ENCODE measurements at places on chromosomes 3 and 15.

DNA sequence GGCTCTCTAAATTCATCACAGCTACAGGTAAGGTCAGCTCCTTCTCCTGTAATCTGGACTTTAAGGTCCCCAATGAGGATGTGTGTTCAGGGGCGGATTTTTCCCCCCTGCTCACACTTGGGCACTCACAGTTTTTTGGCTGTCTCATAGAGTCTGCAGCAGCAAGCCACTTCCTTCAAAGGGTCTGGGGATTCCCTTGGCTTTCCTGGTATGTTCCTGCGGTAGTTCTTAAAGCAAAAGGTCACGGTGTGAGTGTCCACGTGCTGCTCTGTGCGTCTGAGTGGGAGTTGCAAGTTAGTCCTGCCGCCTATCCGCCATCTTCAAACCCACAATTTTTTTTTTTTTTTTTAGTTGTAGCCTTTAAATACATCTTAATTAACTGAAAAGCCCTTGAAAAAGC, 15.4 kb upstream of the CFAP20DC start:
- DNase-seq = no peak

DNA sequence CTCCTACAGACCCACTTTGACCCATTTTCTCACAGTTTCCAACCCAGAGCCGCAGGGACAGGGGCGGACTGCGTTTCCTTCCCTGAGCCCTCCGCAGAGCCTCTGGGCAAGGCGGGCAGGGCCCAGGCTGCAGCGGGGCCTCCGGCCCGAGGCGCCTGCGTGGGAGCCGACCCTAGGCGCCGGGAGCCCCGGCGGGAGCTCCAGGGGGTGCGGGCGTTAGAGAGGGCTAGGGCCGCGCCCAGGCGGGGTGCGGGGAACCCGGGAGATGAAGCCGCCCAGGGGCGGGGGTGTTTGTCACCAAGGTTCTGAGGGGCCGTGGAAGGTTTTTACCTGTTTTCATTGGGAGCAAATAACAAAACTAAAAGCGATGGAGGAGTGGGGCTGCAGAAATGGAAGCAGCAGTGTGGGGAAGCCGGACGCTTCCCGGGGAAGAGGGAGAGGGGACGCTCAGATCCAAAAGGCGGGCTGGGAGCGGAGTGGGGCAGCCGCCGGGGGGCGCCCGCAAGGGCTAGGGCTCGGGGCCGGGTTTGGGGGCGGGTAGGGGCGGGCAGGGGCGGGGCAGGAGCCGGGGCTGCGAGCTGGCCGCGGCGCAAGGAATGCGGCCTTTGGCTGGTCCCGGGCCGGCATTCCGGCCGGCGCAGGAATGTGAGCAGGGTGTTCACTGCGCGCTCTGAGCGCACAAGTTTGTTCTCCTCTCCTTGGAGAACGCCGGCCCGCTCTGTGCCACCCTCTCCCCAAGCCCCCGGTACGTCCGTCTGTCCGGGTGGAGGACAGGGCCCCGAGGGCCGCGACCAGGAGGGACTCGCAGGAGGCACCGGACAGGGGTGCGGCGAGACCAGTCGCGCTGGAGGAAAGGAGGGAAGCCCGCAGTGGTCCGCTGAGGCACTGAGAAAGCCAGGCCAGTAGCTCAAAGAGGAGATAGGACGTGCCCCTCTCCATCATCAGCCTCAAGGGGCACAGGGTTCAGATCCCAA, 61.1 kb downstream of the AMOTL2 start:
- no peak for DNase-seq

- DNase-seq = peak; percentile 45
These were observed 739 bp downstream of the SNRPN start for GRCh38 chr15:24955531-24955921.

DNA sequence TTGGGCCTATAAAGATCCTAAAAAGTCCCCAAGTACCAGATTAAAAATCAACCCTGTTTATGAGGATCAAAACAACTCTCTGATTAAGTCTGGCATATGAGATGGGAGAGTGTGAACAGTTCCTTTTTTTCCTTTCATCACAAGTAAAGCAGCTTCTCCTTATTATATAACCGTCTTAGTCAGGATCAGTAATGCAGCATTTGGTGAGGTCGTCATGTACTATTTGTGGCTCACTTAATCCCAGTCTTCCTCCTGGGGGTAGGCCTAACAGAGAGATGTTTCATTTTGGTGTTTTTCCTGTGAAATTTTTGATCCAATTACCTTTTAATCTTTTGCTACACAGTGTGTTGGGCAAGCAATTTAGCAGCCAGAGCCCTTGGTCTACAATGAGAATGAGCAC, 333.1 kb upstream of the KCNMB2 start:
- no peak for DNase-seq

DNA sequence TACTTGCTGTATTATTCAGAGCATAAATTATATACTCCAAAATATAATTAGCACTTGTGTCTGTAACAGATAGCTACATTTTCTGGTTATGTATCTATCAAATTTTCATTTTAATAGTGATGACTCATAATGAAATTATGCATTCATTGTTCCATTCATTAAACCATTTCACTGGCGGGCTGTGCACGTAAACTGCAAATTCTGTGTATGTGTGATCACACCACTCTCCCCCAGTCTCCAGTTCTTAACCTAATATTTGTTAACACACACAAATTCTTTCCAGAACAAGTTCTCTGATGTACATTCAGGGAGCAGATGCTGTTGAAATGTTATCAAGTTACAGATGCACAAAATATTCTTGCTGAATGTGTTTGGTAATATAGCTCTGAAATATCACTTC, 3.8 kb upstream of the KCNMB2 start:
- no peak for DNase-seq

GRCh38 chr3:188706599-188706998, 465.2 kb upstream of the TPRG1 start:
- no peak for DNase-seq

GRCh38 chr15:101727186-101727585, 2.9 kb upstream of the TARS3 start:
- DNase-seq = no peak

DNA sequence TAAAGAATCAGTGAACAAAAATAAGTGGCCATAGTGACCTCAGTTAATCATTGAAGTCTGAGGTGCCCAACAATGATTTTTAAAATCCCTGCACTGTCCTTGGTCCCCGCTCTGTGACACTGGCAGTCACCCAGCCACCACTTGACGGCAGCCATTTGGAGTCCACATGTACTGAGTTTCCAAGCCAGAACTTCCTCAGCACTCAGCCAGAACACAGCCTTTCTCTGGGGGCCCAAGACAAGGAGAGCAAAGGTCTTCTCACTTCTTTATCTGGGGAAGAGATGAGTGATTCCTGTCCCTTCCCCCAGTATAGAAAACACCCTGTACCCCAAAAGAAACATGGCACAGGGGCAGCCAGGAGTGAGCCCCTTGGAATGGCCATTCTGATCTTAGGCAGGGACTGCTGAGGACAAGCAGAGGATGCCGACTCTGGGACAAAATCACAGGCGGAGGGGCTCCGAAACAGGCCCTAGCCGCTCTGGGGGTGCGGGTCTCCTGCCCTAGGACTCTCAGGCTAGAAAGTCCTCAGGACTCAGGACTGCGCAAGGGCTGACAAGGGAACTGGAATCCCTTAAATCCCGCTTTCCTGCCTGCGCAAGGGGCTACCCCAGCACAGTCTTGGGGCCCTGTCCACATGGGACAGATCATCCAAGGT, 12.8 kb downstream of the PAK6 start:
- DNase-seq = no peak

- no peak for DNase-seq
These were observed 9.0 kb upstream of the STRIT1 start for GRCh38 chr3:155302481-155302880.

- DNase-seq = no peak
These were observed 87.4 kb downstream of the THSD4 start for GRCh38 chr15:71202712-71203111.

GRCh38 chr15:91261345-91261744, 161.3 kb downstream of the SV2B start:
- no peak for DNase-seq

GRCh38 chr3:16801698-16802097, 83.1 kb upstream of the PLCL2 start:
- DNase-seq = no peak

- no peak for DNase-seq
These were observed 48.6 kb downstream of the ARHGEF26 start for GRCh38 chr3:154169796-154170110.

DNA sequence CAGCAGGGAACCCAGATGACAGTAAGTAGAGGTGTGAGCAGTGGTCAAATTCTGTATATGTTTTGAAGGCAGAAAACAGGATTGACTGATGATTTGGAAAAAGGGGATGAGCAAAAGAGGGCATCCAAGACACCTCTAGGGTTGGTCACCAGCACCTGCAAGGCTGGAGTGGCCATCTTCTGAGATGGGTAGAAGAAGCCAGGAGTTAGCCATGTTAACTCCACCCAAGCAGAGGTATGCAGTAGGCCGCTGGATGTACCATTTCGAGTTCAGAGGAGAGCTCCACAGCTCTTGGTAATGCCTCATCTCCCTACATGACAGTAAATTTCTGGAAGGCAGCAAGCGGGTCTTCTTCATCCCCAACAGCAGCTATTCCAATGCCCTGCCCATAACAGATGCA, 7.0 kb downstream of the RFTN1 start:
- DNase-seq = no peak

- no peak for DNase-seq
These were observed 57.6 kb upstream of the FRMD4B start for GRCh38 chr3:69443457-69443920.

GRCh38 chr3:25037049-25037547, 391.0 kb upstream of the RARB start:
- DNase-seq = no peak

DNA sequence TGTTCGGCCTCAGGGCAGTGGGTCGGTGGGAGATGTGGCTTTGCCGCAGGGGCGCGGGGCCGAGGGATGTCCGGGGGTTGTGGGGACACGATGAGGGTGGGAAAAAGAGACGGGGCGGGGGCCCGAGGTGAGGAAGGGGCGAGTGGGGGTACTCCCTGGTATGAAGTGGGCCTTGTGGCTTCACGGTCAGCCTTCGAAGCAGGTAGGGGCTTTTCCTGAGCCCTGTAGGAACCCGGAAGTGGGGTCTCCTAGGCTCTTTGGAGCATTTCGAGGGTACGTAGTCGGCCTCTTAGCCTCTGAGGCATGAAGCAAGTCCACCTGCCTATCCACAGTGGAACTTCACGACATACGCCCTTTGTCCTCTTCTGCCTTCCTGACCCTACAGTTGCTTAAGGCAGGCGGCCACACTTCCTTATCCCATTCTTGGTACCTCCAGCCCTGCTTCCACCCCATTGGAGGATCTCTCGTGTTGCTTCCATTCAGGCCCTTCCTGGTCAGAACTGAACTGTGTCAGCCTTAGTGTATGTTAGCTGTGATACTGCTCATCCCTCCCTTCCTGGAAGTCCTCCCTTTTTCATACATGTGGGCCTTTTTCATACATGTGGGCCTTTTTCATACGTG, 389 bp downstream of the ARPC4 start:
- DNase-seq = no peak

GRCh38 chr3:157872902-157873301, 233.3 kb downstream of the SHOX2 start:
- DNase-seq = no peak

GRCh38 chr3:40691452-40691861, 166.7 kb downstream of the ZNF621 start:
- no peak for DNase-seq

DNA sequence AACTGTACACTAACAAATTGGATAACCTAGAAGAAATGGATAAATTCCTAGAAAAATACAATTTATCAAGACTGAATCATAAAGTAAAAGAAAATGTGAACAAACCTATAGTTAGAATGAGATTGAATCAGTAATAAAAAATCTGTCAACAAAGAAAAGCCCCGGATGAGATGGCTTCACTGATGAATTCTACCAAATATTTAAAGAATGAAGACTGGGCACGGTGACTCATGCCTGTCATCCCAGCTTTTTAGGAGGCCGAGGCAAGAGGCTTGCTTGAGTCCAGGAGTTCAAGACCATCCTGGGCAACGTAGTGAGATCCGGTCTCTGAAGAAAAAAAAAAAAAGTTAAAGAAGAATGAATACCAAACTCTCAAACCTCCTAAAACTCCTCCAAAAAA, 17.7 kb upstream of the AP4E1 start:
- DNase-seq = no peak

GRCh38 chr15:99506399-99506798, 59.4 kb upstream of the MEF2A start:
- DNase-seq = no peak

DNA sequence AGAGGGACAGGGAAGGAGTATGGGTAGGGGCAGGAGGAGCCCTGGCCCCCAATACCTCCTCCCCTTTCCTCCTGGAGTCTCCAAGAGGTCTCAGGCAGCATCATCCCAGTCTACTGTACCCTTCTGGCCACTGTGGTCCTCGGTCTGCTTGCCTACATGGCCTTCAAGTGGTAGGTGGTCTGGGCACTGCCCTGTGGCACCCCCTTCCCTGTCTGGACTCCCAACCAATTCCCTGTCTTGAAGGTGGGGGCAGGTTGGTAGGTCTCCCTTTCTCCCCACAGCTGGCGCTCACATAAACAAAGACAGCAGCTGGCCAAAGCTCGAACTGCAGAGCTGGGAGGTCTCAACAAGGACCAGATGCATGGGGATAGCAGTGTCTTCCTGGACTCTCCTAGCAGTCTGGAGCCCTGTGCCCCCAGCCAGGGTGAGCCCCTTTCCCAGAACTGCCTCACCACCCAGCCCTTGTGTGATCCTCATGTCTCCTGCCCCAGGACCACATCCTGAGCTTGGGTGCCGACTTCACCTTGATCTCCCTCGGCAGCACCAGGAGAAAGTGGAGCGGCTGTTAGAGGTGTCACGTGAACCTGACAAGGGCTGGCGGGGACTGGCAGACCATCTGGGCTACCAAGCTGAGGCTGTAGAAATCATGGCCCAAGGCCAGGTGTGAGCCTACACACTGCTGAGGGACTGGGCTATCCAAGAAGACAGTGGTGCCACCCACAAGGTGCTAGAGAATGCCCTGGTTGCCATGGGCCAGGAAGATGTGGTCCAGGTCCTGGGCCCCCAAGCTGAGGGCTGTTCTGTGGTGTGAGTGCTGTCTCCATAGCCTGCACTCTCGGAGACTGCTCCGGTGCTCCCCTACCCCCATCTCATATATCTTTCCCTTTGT, 33.1 kb downstream of the NBEAL2 start:
- DNase-seq = peak; percentile 31

- DNase-seq = no peak
These were observed 3.6 kb upstream of the CALML4 start for GRCh38 chr15:68208636-68209240.

DNA sequence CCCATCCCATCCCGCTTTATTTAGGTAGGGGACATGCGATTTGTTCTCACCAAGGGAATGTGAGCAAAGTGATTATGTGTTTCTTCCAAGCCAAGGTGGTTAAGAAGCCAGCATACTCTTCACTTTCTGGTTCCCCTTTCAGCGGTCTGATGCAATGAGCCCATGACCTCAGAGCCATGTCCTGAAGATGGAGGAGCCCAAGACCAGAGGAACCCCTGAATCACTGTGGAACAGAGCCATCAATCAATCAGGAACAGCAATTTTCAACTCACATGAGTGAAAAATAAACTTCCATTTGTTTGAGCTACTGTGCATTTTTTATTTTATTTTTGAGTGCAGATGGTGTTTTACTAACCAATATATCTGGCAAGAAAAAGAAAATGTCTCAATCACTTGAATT, 10.8 kb downstream of the THRB start:
- no peak for DNase-seq
